ENCODE measurements at places on chromosomes 5 and 9. TPM values are rescaled to one million over a fixed set of nuclear protein-coding genes. Genes with fewer than 3 reads are reported as not detected.

ARL14EPL gene
- not detected for total RNA-seq

CBY3 gene
- 0.39 TPM for total RNA-seq

TLX3 gene
- not detected for total RNA-seq

KIAA1958 gene
- 10.4 TPM for total RNA-seq

EPB41L4B gene
- total RNA-seq: 27.8 TPM

CYSRT1 gene
- total RNA-seq: 0.67 TPM

IFNA13 gene
- not detected for total RNA-seq

PCDHA9 gene
- 0.21 TPM for total RNA-seq

NDST1 gene
- 142 TPM for total RNA-seq

MAMDC2 gene
- total RNA-seq: 1.5 TPM

TLE1 gene
- 12.9 TPM for total RNA-seq

MYMK gene
- total RNA-seq: not detected

NAIP gene
- 8.0 TPM for total RNA-seq

CCDC152 gene
- total RNA-seq: not detected

RMND5B gene
- 40.8 TPM for total RNA-seq

EIF4E1B gene
- not detected for total RNA-seq

TNFSF15 gene
- 0.03 TPM for total RNA-seq

KCNV2 gene
- not detected for total RNA-seq

LCN10 gene
- not detected for total RNA-seq
